ENCODE measurements at places on chromosomes 12 and 14. TPM values are rescaled to one million over a fixed set of nuclear protein-coding genes. Genes with fewer than 3 reads are reported as not detected.

Gene KRT80
- total RNA-seq = 0.26 TPM

Gene TSPAN11
- total RNA-seq = 34.2 TPM

Gene PTPN6
- 1.7 TPM for total RNA-seq

Gene OR6C2
- not detected for total RNA-seq

Gene BCL2L14
- total RNA-seq = 0.46 TPM

Gene GPR68
- total RNA-seq = 1.6 TPM

Gene RNASE7
- total RNA-seq = 0.27 TPM

Gene ZNF891
- total RNA-seq = 4.1 TPM

Gene KLRC1
- total RNA-seq = not detected

Gene DIO2
- total RNA-seq = 0.11 TPM

Gene TRPV4
- total RNA-seq = 0.85 TPM

Gene KLRD1
- total RNA-seq = 0.22 TPM

Gene LRRC10
- not detected for total RNA-seq

Gene FSCB
- not detected for total RNA-seq
